ENCODE measurements at places on chromosomes 6 and 20.

DNA sequence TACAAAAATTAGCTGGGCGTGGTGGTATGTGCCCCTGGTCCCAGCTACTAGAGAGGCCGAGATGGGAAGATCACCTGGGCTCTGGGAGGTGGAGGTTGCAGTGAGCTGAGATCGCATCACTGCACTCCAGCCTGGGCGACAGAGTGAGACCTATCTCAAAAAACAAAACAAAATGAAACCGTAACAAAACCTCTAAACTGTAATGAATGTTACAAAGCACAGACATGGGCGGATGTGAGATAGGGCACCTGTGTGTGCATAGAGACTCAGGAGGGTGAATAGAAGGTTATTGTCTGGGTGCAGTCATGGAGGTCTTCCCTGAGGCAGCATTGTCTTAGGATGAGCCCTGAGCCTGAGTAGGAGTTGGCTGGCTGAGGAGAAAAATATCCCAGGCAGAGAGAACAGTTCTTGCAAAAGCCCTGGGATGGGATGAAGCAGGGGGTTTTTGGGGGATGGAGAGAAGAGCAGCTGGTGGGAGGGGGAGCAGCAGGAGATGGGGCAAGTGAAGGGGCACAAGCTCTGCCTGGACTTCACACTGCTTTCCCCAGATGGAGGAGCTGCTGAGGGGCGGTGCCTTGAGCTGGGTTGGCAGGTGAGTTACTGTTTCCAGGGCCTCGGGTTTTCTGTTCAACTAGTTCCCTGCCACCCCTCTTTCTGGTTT lies 5.2 kb downstream of the BCAS4 start:
- DNase-seq = no peak

- DNase-seq = no peak
These were observed 61.5 kb upstream of the HDDC2 start for GRCh38 chr6:125363039-125363823.

DNA sequence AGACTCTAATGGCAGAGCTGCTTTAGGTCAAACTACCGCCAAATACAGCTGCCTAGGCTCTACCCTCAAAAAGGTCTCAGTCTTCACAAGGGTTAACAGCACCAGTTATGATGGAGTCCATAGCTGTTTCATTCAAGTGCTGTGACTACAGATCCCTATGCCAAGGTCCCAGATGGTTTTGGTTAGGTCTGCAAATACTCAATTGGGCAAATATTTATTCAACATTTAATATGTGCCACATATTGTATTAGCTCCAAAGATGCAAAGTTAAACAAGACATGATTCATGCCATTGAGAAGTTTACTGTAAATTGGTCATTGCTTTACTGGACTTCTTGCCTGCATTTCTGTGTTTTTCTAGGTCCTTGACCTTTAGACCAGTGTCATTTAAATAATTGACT lies 55.8 kb upstream of the TFAP2D start:
- DNase-seq = no peak

DNA sequence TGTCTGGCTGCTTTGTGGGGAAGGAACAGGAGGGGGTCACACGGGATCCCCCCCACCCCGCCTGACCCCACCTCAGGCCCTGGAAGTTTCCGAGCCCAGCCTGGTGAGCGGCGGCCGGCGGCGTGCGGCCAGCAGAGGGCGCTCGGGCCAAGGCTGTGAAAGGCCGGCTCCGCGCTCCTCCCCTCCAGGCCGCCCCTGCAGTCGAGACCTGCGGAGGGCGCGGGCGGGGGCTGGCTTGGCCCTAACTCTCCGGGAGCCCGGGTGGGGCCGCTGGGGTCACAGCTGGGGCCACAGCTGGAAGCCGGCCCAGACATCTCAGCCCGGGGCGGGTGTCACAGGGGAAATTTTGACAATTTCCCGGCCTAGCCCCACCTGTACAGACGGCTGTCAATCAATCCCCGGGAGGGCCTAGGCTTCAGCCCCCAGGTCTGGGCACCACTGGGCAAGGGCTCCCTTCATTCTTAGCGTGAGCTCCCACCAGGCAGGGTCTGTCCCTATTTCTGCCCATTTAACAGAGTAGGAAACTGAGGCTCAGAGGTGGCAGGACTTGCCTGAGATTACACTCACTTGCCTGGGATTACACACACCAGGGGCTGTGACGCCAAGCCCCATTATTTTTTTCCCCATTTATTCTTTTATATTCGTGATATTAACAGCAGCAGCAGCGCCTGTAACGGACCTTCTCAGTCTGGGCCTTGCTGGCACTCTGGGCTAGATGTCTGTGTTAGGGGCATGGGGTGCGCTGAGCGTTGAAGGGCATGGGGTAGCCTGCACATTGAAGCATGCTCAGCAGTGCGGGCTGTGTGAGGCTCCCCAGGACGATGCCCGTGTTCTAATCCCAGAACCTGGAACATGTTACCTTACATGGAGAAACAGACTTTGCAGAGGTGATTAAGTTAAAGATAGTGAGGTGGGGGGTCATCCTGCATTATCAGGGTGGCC lies 23.0 kb downstream of the ZBP1 start:
- DNase-seq = peak; percentile 70

DNA sequence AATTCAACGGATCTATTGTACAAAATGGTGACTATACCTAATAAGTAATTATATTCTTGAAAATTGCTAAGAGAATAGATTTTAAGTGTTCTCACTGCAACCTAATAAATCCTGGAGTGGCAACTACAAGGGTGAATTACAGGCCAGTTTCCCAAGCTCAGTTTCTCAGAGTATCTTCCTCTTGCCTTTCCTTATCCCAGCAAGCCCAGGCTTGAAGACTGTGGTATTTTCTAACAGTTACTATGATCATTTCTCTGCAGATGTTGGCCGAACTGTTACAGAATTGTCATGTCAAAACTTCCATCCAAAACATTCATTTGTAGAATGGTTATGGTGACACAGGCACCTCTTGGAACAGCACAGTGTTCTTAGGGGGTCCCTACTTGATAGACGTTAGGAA lies 138.1 kb upstream of the PTCHD4 start:
- no peak for DNase-seq

- DNase-seq = no peak
These were observed 25.7 kb downstream of the HEBP2 start for GRCh38 chr6:138429761-138430160.

DNA sequence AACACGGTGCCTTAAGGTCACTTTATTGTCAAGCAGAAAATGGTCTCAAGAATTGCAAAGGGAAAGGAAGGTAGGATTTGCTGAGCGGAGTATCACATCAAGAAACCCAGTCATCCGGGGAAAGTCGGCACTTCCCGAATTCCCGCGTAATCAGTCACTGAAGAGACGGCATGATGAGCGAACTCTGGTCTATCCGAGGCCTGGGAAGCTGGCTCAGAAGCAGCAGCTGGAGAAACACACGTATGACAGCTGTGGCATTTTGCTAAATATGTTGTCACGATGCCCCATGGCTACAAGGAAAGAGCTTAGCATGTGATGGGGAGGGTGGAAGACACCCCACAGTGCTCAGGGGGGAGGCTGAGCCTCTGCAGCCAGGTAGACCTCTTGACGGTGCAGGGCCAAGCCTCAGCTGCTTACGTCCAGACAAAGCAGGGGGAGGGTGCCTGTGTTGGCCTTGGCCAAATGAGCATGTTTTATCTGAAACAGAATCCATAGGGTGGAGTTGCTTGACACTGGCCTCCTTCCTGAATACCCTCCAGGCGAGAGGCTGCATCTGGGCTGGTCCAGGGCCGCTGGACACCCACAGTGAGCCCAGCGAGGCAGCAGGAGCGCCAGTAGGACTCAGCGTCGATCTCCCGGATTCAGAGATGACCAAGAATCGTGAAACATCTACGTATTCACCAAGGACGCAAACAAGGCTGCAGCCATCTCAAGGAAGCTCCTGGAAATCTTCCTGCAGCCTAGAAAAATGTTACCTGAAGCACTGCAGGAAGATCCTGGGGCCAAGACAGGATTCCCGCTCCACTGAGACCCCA lies 118.8 kb upstream of the AFDN start:
- no peak for DNase-seq

GRCh38 chr20:13452470-13453124 lies 186.1 kb downstream of the TASP1 start:
- no peak for DNase-seq

GRCh38 chr20:46694484-46694883 lies 5.2 kb upstream of the TP53RK start:
- DNase-seq = no peak

GRCh38 chr6:89952686-89953085 lies 58.4 kb downstream of the GJA10 start:
- DNase-seq = peak; percentile 41

DNA sequence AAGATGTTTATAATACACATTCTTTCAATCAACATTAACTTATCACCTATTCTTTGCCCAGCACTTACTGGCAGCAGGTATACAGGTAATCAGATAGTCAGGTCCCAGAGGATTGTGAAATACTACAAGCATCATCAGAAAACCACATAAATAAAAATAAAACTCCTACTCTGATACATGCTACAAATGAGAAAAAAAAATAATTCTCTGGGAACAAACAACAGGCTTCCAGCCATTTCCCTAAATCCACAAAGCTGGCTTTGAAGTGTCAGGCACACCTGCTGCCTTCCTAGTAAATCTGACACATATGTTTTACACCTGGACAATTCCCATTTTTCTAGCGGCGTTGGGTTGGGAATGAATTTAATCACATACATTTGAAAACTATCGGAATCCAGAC lies 384.5 kb upstream of the CDH4 start:
- DNase-seq = no peak

DNA sequence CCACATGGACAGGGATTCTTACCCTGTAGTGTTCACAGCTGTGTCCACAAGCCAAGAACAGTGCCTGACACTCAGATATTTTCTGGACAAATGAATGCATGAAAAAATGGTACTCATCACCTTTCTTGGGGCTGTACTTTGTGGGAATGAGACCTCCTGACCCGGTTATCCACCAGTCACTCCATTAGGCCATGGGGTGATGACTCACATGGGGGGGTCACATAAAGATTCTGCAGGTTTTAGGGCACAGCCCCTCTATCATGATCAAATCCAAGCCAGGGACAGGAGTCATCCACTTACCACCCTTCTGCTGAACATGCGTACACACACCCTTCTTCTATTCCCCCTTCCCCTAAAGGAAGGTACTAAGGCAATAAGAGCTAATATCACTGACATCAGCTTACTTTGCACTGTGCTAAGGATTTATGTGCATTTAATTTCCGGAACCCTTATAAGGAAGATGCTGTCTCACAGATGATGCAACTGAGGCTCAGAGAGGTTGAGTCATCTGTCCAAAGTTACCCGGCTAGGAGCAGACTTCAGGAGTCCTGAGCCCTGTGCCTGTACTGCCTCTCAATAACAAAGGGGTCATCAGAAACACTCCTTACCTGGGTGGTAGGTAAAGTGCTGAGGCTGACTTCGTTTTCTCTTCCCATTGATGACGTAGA lies 107.8 kb downstream of the NFATC2 start:
- DNase-seq = no peak

DNA sequence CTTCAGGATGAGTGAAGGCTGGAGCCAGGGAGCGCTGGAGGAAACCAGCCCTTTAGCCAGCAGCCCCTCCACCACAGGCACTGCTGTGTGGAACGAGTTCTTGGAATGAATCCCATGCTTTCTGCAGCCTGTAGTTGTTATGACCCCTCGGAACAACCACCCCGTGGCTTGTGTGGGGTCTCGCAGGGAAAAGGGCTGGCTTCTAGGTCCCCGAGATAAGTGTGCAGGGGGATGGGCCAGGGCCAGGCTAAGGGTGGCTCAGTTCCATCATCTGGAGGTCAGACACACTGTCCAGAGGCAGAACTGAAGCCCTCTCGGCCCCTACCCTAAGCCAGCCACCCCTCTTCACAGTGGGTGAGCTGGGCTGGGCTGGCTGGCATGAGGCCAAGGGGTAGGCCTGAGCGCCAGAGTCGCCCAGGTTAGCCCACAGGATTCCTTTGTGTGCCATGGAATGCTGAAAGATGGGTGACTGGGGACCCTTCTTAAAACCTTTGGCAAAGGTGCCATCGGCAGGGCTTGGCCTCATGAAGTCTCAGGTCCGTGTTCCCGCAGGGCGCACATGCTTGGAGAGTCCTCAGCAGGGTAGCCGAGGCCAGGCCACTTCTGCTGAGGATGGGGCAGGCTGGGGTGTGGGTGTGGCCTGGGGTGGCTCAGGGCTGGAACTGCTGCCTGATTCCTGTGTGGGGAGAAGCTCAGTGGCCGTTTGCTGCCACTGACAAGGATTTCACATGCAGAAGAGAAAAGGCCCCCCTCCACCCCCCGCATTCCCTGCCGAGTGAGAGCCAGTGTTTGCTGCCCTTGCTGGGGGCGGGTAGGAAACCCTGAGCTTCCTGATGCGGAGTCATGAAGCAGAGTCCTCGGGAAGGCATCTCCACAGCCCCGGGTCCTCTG lies 24.6 kb downstream of the SPATA2 start:
- DNase-seq = no peak

DNA sequence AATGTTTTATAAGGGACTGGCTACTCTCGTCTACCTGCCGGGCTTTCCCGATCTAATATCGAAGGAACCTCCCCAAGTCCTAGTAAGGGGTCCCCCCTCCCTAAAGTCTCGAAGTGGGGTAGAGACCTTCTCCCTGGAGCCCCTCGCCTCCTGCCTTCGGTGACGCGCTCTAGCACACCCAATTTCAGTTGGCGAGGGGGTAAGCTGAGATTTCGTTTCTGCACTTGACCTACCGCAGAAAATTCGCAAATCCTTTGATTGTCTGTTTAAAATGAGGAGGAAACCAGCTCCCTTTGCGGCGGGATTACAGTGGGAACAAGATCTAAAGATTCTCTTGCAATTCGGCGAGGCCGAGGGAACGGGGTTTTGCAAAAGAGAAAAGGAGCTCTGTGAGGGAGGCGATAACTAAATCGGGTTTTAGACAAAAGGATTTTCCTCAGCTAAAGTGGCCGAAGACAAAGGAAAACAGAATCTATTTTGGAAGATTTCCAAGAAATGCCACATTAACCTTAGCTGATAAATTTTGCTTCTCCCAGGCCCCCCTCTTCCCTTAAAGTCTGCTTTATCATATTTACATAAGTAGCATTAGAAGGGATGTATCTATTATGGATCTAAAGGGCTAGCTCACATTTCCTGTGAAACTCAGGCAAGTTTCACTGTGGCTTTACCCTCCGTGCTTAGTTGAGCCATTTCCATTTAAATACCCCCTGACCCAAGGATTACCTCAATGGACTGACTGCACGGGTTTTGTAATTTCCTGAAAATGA lies 8.4 kb downstream of the SIM1 start:
- DNase-seq = no peak

DNA sequence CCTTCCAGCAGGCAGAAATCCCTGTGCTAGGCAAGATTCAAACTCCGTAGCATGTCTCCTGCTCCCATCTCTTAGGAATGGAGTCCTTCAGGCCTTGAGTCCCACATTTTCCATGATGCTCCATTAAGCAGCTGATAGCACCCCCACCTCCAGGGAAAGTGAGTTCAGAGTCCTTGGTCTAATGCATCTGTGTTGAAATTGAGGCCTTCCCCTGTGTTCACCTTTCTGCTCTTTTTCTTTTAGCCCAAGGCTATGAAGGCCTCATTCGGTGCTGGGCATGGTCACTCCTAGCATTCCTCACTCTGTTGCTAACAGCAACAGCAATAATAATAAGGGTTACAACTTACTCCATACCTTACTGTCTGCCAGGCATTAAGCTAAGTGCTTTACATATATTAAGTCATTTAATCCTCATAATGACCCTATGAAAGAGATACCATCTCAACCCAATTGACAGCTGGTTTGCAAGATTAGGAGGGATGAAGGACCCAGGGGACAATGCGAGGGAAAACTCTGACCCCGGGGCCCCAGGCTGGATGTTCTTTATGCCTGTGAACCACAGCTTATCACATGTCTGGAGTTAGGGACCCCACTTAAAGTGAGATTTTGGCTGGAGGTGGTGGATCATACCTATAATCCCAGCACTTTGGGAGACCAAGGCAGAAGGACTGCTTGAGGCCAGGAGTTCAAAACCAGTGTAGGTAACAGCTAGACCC lies 17.5 kb upstream of the PANK2 start:
- no peak for DNase-seq

GRCh38 chr6:90008908-90009501 lies 114.7 kb downstream of the GJA10 start:
- no peak for DNase-seq
